SJSA1 (cell line): ENCODE measurements at places on chromosomes 5 and 9. TPM values are rescaled to one million over a fixed set of nuclear protein-coding genes. Genes with fewer than 3 reads are reported as not detected.

LCNL1 gene
- total RNA-seq, result not detected in 2 replicates

KIF24 gene
- total RNA-seq, result 2.1 and 4.1 TPM in 2 replicates

DNA sequence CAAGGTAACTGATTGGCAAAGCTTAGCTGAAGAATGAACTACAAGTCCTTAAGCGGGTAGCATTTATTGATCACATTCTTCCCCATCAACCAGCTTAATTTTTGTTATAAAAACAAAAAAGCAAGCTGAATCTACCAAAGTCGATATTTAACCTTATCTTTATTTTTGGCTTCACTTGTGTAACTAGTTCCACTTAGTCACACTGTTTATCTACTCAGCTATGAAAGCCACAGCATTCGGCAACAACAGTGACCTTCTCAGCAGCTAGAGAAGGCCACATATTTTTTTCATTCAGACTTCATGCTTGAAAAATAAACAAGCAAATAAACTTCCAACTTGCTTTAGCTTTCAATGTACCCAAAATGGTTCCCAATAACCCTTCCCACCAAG lies 69.4 kb downstream of the KLHL3 start:
- peaks cover under 1% of the 10 kb centered on the region for H3K27me3 ChIP-seq
- H3K4me1 ChIP-seq, result no peaks in the 10 kb centered on the region
- no peak for DNase-seq
- H3K36me3 ChIP-seq, result no peaks in the 10 kb centered on the region
- no peak overlapping the region for H3K27ac ChIP-seq

DNA sequence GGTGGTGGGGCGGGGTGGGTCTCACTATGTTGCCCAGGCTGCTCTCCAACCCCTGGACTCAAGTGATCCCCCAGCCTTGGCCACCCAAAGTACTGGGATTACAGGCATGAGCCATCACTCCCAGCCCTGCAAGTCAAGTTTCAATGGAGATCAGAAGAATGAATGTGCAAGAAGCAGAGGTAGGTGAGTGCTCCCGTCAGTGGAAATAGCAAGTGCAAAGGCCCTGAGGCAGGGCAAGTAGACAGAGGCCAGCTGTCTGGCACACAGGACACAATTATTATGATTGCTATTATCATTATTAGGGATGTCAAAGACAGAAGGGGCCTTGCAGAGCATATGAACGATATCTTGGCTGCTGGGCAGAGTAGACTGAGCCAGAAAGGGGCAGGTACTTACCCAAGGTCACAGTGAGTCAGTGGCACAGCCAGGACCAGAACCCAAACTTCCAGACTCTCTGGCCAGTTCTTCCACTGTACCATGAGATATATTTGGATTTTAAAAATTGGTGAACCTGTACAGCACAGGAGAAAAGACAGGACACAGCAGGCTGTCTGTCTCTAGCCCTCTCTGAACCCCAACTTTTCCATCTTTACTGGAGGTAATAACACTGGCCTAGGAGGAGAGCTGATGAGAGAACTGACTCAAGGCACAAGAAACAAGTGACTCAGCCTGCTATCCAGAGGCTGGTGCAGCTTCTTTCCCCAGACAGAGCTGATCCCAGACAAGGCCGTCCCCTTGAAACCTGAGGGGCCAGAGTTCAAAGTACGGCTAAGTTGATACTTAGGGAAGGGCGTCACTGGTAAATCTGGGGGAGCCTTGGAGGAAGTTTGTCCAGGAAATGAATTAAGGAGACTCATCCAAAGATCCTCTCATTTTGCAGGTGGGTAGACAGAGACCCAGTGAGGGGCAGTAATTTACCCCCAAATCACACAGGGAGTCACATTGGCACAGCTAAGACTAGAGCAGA lies 1.4 kb downstream of the HDHD3 start:
- no peak overlapping the region for H3K27ac ChIP-seq
- no peaks in the 10 kb centered on the region; the same call in 1 of the 2 replicates for H3K36me3 ChIP-seq
- peaks cover 4% of the 10 kb centered on the region for H3K4me1 ChIP-seq
- H3K27me3 ChIP-seq, result no peaks in the 10 kb centered on the region

DNA sequence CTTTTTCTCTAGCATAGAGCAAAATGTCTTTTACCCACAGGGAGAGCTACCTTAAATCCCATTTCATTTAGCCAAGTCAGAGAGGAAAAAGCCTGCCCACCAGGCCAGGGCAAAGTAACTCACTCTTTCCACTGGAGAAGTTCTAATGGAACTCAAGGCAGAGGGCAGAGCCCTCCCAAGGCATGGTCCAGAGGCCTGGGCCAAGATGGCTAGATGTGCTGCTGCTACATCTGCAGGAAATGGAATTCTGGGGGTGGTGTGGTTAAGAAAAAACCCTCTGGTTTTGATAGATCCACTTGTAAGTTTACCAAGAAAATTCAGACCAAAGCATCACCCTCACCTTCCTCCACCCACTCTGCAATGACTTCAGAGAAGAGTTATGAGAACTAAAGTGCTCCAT lies 37.3 kb downstream of the CSF2 start:
- H3K4me3 ChIP-seq, result no peak overlapping the region
- no peaks in the 10 kb centered on the region for H3K36me3 ChIP-seq
- H3K4me1 ChIP-seq, result no peaks in the 10 kb centered on the region
- no peaks in the 10 kb centered on the region for H3K27me3 ChIP-seq
- no peak for DNase-seq
